Activated T-cell treated with anti-CD3 and anti-CD28 coated beads for 4 hours (primary cell): ENCODE measurements at places on chromosomes 7 and 10.

GRCh38 chr7:95904099-95904498 lies 131.7 kb downstream of the DYNC1I1 start:
- DNase-seq, result no peak

DNA sequence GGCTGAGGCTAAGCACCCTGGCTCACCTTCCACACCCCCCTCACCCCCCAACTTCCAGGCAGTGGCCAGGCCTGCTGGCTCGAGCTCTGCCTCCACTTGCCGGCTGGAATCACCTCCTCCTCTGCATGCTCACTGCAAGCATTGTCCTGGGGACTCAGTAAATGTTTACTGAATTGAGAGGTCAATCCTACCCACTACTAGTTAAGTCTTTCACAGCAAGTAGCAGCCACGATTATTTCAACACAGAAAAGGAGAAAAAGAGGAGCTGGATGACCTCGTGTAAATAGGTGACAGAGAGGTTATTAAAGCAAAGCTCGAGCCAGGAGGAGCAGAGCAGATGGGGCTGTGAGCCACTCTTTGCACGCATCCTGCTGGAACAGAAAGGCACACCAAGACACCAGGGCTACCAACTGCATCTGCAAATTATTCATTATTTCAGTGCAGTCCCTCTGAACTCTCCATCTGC lies 32.1 kb downstream of the HIPK2 start:
- no peak for DNase-seq

DNA sequence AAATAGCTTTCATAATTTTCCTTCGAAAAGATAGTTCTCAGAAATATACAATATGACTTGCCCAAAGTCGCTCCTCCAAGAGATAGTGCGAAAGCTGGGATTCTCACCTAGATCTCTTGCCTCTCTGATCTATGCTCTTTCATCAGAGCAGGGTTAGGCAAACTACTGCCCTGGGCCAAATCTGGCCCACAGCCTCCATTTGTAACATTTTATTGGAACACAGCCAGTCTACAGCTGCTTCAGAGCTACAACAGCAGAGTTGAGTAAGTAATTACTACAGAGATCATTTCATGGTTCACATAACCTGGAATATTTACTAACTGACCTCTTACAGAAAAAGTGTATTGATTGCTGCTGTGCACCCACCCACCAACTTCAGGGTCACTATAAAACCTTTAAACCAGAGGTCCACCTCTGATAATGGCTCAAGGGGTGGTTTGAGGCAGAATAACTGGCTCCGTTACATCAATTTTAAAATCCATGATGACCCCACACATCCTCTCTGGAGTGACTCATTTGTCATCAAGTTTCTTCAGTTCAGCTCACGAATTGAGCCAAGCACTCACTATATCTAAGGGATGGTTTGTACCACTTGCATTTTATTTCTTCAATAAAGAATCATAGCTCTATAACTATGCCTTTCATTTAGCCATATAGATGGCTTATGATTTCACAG lies 1019.0 kb downstream of the XPNPEP1 start:
- no peak for DNase-seq

DNA sequence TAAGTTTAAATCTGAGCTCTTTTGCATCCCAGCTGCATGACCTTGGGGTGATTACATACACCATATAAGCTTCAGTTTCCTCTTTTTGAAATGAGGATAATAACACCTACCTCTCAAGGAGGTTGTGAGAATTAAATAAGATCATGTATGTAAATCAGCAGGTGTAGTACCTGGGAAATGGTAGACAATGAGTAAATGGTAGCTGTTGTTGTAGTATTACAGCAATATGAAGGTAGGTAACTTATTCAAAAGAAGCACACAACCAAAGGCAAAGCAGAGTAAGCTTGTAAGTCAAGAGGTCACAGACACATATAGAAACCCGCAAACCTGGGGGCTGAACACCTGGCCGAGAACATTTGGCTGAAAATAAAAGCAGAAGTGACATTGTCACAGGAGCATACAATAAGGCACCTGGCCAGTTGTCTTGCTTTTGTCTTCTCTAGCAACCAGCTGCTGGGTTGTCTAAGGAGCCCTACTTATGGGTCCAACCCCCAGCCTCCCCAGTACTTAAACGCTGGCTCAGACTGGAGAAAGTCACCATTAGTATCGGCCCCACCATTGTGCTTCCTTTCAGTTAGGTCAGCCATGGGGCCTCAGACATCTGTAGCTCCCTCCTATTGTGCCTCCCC lies 203.6 kb upstream of the MKLN1 start:
- DNase-seq, result no peak

DNA sequence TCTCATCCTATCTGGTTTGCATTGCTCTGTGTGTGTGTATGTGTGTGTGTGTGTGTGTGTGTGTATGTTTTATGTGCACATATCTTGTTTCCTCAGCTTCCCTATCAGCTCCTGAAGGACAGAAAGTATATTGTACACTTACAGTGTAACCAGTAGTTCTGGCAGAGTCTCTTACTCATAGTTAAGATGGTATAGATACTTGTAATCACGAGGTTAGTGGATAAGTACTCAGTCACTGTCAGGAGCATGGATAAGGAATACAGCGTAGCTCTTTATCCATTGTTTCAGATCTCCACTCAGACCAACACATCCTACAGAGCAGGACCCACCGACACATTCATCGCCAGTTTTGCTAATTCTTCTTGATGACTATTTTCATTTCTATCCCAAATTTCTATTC lies 275.0 kb downstream of the TSPAN12 start:
- DNase-seq, result no peak

- no peak for DNase-seq
Observed at GRCh38 chr7:105188201-105188600, 174.2 kb downstream of the KMT2E start.

DNA sequence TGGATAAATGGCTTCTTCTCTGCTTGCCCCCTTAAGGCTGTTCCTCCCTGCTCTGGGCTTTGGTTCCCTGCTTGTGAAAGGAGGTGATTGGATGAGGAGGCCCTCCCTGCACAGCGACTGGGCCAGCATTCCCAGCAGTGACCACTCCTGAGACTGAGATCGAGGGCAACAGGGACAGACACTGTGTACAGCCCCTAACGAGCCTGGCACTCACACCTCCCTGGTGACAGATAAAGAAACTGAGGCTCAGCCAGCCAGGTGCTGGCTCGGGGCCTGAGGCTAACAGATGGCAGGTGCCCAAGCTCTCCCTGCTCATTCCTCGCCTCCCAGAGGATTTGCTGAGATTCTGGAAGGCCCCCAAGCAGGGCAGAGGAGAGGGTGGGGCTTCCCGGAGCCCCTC lies 12.0 kb upstream of the AQP1 start:
- DNase-seq, result no peak

DNA sequence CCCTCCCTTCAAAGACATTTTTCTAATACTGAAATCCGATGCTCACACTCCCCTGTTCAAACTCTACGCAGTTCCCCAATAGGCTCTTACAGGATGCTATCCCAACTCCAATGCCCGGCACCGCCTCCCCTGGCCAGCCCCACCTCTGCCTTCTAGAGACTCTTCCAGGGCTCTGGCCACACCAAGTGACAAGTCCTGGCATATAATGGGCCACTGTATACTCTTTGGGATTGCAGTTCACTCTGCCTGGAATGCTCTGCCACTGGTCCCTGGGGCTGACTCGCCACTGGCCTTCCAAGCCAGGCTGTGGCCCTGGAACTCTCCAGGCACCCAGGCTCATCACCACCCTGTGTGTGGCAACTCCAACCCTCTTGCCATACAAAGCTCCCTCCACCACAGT lies 3.1 kb upstream of the BRI3 start:
- no peak for DNase-seq

DNA sequence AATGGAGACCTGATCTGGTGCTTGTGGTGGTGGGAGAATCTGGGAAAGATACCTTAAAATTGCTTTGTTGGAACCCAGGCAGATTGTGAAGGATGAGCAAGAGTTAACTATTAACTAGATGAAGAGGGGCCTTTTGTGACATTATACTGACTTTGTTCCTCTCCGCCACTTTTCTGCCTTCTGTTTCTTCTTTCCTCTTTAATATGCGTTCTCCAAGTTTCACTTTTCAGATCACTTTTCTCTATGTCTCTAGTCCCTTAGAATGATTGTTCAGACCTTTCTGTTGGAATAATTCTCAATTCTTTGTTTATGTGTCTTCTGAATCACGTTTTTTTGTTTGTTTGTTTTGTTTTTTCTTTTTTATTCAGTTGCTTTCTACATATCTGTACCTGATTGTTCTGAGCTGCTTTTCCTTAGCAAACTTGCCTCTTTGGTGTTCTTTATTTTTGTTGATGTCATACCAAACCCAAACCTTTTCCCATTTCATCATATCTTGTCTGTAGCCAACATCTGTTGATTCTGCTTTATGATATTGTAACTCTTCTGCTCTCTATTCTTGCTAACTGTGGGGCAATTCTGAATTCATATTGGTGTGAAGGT lies 2.8 kb downstream of the BMPR1A start:
- no peak for DNase-seq

- no peak for DNase-seq
Observed at GRCh38 chr10:485776-486175, 203.7 kb downstream of the DIP2C start.

DNA sequence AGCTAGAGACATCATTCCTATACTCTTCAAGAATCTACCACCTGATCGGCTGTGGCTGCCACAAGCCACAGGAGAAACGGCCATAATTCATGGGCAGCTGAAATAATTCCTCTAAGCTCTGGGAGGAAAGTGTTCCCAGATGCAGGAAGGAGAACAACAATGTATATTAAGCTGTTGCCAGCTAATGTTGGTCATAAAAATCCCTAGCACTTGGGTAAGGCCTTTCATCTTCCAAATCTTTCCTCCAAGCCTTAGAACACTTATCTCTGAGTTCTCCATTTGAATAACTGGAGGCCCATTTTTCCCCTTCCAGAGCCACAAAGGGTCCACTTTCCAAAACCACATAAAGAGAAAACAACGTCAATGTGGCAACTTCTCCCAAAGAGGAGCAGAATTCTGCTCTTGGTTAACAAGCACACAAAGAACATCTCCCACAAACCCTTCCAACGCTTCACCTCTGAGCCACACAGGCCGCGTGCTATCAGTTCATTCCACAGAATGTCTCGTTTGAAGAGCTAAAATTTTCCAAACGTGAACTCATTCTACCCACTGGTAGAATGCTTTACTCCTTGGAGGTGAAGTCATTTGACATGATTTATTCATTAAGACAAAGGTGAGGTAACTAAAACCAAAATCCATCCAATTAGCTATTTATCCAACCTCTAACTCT lies 11.2 kb downstream of the KCNMA1 start:
- no peak for DNase-seq

- no peak for DNase-seq
Observed at GRCh38 chr7:151146761-151147160, 20.7 kb downstream of the GBX1 start.

DNA sequence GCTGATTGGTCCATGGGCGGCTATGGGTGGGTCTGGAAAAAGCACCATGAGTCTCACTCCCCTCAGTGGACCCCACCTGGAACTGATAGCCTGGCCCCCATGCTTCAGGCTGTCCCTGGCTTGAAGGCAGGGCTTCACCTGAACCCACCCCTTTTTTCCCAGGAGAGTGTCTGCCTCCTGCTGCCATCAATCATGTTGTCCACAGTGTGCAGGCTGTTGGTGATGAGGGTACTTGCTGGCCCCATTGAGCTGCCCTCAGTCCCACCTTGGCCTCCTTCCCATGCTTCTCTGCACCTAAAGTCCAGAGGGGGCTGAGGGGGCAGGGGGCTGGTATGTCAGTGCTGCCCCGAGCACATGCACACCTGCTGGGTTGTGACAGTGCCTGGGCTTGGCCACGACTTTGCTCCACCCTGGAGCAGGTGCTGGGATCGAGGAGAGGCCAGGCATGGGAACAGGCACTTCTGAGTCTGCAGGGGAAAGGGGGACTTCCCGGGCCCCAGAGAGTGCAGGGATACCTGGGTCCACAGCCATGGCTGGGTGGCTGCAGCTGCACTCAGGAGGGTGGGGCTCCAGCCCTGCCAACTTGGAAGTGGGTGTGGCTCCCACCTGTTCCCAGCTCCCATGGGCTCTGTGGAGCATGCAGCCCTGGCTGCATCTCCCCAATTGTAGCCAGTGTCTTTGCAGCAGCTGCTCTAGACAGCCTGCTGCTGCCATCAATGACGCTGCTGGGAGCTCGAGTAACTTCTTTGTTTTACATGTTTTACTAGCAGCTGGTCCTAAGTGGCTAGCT lies 56.9 kb downstream of the ADK start:
- DNase-seq, result no peak

- no peak for DNase-seq
Observed at GRCh38 chr10:22631185-22631584, 83.2 kb downstream of the PIP4K2A start.

DNA sequence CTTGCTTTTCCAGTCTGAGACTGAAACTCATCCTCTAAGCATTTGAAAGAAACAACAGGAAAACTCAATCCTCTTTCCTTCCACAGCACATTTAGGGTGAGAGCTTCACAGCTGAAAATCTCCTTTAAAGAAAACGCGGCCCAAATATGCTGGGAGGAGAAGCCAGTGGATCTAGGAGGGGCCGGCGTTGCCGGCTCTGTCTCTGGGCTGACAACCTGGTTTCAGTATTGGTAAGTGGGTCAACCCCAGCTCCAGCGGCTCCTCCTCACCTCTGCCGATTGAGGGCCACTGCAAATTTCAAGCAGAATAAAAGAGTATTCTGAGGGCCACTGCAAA lies 75.3 kb upstream of the CPXM2 start:
- no peak for DNase-seq

GRCh38 chr7:2722591-2722990 lies 34.6 kb downstream of the AMZ1 start:
- DNase-seq, result no peak

DNA sequence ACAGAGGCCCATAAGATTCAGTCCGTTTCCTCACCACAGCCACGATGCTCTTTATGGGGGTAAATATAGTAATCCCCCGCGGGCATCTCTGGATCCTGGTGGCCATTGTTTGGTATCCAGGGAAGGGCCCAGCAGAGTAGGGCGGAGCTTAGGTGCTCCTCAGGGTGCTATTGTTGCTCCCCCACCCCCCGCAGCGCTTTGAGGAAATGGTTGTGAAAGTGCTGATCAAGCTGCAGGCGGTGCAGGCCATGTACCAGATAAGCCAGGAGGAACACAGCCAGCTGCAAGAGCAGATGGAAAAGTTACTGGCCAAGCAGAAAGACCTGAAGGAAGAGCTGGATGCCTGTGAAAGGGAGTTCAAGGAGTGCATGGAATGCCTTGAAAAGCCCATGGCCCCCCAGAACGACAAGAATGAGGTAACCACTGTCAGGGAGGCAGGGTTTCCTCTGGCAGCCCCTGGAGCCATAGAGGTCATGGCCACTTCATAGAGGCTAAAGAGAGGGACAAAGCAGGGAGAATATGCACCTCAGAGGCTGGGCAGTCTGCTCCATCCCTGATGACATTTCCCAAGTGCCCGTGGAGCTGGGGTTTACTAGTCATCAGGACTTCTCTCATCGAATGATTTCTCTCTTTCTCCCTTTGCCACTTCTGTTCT lies 17.6 kb upstream of the FLNC start:
- no peak for DNase-seq

GRCh38 chr10:97892506-97892905 lies 42.9 kb downstream of the GOLGA7B start:
- no peak for DNase-seq

GRCh38 chr7:54778166-54778565 lies 19.2 kb upstream of the SEC61G start:
- DNase-seq, result no peak

- no peak for DNase-seq
Observed at GRCh38 chr10:79435271-79436065, 10.0 kb downstream of the ZCCHC24 start.
